ENCODE measurements at places on chromosomes 4 and X.

GRCh38 chr4:163591614-163592020 lies 97.1 kb downstream of the TMA16 start:
- peak; percentile 13 for DNase-seq

- DNase-seq: no peak
These were observed 396.8 kb downstream of the TRAM1L1 start for GRCh38 chr4:116688536-116688935.

DNA sequence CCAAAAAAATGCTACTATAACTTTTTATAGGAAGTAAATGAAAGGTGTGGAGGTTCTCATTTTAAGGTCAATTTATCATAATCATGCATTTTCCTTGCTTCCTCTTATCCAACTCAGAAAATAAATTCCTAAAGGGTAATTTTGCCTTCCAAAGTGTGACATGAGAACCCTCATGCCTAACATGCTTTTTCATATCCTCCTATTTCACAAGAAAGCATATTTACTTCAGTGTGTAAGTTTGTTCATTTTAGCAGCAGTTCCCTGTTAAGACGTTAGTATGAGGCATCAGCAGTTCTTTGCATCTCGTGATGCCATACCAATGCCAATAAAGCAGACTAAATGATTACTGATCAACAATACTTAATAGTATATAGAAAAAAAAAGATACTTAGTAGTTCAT lies 18.4 kb downstream of the WDFY3 start:
- no peak for DNase-seq

DNA sequence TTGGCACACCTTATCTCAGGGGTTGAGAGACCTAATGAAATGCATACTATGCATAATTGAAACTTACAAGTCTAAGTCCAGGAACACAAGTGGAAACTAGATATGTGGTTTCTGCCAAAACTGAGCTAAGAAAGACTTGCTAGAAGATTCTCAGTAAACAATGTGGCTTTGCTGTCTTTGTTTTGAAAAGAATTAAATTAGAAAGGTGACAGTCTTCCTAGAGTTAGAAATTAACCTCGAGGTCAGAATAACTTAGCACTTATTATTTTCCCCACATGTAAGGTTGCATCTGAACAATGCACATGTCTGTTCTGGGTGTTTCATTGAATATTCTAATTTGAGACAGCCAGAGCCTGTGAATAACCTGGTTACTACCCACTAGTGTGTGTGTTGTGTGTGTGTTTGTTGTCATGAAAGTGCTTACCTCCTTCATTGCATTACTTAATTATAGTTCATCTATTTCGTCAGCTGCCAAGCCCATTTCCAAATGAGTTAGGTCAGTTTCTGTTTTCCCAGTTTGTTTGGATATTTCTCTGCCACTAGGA lies 1.5 kb downstream of the EREG start:
- DNase-seq: no peak

DNA sequence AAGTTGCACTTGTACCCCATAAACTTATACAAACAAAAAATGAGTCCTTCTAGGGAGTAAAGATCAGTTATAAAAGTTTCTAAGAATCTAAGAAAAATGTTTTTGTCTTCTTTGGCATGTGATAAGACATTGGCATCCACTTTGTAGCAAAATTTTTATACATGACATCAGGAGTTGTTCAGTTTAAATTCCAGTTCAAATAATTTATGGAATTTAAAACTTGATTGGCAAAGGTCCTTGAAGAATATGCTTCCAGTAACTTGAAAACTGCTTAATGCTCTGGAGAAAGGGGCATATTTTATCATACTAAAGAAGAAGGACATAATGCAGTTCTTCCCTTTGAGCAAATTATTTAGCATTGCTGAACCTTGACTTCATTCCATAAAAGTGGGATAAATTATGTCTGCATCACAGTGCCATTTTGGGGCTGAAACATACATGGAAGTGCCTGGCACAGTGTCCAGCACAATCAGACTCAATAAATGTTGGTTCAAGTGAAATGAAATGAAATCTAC lies 163.3 kb upstream of the IL15 start:
- DNase-seq: no peak

- DNase-seq: no peak
These were observed 87.3 kb downstream of the CAMK2D start for GRCh38 chr4:113674251-113674650.

GRCh38 chrX:26649534-26649933 lies 433.6 kb downstream of the MAGEB5 start:
- no peak for DNase-seq

DNA sequence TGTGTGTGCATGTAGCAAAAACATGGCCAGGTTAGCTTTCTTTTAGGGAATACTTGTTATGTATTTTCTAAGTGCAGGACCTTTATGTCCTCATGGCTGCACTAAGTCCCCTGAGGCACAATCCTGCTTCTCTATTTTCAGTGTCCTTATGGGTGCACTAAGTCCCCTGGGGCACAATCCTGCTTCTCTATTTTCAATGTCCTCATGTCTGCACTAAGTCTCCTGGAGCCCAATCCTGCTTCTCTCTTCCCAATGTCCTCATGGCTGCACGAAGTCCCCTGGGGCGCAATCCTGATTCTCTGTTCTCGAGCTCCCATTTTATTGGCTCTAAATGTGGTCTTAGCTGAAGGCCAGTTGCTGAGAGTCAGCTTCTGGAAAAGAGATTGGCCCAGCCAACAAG lies 49.7 kb upstream of the GPRIN3 start:
- no peak for DNase-seq

DNA sequence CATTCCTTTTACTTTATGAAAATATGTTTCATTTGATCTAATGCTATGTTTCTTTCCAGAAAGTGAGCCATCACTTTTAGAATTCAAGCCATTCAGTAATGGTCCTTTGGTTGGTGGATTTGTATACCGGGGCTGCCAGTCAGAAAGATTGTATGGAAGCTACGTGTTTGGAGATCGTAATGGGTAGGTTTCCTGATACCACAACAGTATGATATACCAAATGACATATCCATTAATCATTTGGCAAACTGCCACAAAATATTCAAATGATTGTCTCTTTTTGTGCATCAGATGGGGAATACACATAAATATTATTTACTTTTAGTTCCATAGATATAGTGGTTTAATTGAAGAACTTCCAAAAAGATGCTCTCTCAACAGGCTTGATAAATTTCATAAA lies 68.2 kb downstream of the HHIP start:
- no peak for DNase-seq

GRCh38 chr4:128635955-128636560 lies 173.4 kb upstream of the JADE1 start:
- DNase-seq: no peak

DNA sequence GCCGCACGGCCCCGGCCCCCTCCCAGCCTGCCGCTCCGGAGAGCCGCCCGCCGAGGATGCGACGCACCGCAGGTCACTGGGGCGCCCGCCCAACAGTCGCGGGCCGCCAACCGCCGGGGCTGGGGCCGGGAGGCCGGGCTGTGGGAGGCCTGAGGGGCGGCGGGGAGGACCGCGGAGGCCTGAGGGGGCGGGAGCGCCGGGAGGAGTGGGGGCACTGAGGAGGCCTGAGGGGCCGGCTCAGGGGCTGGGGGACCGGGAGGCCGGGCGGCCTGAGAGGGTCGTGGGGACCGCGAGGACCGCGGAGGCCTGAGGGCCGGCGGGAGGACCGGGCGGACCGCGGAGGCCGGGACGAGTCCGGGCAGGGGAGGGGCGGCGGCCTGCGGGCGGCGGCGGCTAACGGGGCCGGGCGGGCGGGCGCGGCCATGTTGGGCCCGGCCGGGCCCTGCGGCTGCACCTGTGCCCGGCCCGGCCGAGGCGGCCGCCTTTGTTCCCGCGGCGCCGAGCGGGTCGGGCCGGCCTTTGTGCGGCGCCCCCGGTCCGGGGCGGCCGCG lies 353 bp downstream of the NSD2 start:
- DNase-seq: peak; percentile 40

DNA sequence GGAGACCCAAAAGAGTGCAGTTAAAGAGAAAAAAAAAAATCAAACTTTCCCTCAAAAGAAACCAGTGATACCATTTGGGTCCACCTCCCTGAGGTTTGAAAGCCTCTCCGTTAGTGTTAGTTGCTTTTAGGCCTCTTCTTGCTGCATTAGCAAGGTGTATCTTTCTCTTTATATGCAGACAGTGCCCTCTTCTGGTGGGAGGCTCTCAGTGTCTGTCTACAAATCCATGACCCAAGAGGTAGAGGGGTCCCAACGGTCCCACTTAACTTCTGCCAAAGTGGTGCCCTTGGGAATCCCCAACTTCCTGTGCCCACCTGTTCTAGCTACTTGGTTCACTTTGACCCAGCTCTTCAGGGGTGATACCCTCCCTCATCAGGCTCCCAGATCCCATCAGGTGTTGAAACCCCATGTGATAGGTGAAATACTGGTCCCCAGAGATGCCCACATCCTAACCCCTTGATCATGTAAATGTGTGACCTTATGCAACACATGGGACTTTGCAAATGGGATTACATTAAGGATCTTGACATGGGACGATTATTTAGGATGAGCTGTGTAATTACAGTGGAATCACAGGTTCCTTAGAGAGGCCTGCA lies 63.7 kb upstream of the CD99 start:
- DNase-seq: no peak

DNA sequence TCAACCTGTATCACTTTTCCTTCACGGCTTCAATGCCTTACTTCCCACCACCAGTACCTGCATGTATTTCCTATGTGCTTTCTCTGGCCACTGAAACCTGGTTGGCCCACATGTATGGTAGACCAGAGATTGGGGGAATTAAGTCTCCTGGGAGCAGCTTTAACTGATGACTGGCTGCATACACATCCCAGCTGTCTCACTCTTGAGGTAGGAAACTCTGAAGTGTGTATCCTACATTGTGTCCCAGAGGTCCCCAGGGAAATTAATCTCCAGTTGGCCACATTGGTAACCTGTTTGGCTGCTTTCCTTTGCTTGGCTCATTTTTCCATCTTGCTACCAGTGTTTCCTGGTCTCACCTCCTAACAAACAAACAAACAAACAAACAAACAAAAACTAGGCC lies 124.4 kb downstream of the ZNF827 start:
- DNase-seq: no peak

- DNase-seq: no peak
These were observed 4.6 kb upstream of the CDKL2 start for GRCh38 chr4:75634951-75635350.

- DNase-seq: no peak
These were observed 34.4 kb downstream of the TMSB4X start for GRCh38 chrX:13009273-13009672.

GRCh38 chr4:150581641-150582051 lies 305 bp upstream of the MAB21L2 start:
- no peak for DNase-seq

DNA sequence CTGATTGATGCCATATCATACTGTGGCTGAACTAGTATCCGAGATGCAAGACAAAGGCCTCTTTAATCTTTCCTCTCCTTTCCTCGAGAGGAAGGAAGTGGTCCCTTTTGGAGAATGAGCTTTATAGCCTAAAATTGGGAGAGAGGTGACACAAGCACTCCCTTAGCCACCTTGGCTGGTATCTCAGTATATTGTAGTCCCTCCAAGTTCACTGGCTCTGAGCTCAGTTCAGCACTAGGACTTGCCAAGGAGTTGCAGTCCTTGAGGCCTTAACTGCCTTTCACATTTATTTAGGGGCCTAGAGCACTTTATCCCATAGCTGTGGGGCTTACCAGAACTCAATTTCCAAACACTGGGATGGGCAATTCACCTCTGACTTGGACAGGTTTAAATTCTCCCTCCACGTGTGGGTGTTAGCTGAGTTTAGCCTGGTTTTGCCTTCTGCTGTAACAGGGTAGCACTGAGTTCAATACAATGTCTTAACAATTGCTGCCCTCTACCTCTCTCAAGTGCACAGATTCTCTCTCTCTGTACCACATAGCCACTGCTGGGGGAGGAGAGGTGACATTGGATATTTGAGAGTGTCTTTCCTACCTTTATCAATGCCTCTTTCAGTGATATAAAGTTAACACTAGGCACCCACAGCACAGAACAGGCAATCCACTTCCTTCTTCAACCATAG lies 216.4 kb downstream of the TECRL start:
- DNase-seq: no peak

GRCh38 chr4:152679414-152680281 lies at the start of gene TMEM154:
TMEM154 (minus strand) TSS chr4:152679997; CDS start chr4:152679933, 64 bp downstream.
- DNase-seq: no peak

DNA sequence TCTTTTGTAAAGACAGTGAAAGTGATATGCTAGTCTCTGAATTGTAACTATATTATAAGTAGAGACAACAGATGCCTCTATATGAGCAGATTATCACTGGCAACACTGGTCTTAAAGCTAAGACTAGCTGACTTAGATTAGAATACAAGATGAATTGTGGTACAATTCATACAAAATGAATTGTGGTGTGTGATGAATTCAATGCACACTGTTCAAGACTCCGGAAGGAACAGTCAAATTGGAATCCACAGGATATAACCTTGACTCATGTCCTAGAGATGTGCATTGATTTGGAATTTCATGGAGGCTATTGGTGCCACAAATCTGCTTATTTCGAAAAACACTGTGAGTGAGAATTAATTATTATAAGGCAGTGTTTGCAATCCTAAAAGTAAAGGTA lies 701.8 kb downstream of the PCDH7 start:
- DNase-seq: no peak

DNA sequence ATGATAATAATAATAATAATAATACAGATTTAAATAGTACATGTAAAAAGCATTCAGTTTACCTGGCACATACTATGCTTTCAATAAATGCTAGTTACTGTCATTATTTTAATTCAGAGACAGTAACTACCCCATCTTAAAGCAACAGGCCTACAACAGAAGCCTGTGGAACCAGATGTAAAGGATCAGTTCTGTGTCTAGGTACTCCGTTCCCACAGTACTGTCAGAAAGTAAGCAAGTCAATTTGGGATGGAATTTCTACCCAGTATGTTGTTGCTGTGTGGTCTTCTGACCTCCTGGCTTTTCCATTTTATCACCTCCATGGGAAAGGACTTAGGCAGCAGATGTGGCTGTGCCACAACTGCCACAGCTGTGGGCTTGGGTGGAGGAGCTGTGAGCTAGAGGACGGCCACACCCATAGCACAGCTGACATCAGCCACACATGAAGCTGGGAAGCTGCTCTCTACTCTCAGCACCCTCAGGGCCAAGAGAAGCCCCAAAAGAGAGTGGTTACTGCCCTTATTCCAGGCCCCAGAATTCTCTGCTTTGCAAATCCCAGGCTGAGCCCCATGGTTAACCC lies 102.8 kb downstream of the CBR4 start:
- DNase-seq: no peak

DNA sequence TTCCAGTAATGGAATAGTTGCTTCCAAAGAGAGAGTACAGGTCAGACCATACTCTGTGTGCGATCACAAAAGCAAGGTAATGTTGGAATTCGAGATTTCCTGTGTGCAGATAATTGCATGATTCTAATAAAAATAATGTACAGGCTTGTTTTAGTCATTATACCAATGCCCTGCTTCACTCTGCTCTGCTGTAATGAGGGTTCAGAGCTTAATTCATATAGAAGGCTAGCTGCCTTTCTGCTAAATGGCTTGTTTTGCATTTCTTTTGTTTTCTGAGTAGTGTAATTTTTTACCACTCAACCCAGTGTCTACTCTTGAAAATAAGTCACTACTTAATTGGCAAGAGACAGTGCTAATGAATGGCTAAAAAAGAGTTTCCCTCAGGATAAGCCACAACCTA lies 236.0 kb downstream of the CAMK2D start:
- DNase-seq: no peak

Data from GM19239 (cell line).